Stimulated activated CD4-positive, alpha-beta T cell treated with anti-CD3 and anti-CD28 coated beads, Interleukin-1b, Interleukin-23, amount 100 ng/mL, for 1 hour (primary cell): ENCODE measurements at places on chromosomes 4 and X.
A peak's percentile ranks its signal among the peaks of the same experiment; 100 is the strongest.

DNA sequence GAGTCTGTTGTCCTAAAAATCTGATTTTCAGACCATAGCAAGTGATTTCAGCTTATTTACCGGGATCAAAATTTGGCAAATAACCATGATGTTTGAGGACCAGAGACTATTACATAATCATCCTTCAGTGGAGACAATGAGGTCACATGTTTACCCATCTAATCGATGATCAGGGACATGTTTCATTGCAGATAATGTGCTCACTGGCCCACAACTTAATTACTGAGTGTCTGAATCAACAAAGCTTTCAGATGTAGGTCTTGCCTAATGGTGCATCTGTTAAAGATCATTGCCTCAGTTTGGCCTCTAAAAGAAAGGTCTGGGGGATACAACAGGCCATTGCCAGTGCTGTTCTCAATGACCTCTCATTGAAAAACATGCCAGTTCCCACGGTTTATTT lies 42.8 kb upstream of the KLHL34 start:
- DNase-seq: no peak

DNA sequence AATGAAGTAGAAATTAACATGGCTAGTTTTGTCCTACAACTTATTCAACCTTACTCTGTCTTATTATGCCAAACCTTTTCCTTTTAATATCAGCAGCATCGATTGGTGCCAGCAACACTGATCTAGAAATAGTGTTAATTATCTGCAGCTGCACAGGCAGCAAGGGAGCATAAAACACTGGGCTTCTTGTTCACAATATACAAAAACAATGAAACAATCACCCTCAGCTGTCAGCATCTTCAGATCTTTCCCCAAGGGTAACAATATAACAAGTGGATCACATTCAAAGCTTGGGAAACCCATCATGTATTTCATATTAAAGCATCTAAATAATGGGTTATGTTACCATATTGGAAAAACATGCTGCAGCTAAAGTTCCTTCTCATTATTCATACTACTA lies 238.1 kb downstream of the SPOCK3 start:
- no peak for DNase-seq

- DNase-seq: no peak
Observed at GRCh38 chr4:173264684-173265185, 69.4 kb downstream of the HMGB2 start.

GRCh38 chr4:147760176-147760575 lies 28.3 kb downstream of the ARHGAP10 start:
- DNase-seq: no peak

- DNase-seq: no peak
Observed at GRCh38 chrX:135421932-135422809, at the start of gene SMIM10L2A. Gene SMIM10L2A (plus strand): TSS chrX:135421944. CDS start chrX:135422132, 188 bp downstream.

DNA sequence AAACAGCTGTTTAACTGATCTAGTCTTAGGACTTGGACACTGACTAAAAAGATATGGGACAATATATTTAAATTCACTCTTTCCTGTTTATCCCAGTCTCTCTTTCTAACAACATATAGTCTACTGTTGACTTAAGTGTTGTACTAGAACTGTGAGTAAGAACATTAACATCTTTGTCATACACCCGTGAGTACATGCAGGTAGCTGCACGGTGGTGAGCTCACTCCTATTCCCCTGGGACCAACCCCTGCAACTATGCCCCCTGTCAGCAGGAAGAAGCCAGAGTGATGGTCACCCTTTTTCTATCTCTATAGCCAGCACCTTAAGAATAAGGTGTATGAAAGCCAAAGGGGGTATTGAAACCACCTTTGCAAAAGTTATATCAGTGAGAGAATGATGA lies 17.6 kb downstream of the TBL1X start:
- DNase-seq: no peak

DNA sequence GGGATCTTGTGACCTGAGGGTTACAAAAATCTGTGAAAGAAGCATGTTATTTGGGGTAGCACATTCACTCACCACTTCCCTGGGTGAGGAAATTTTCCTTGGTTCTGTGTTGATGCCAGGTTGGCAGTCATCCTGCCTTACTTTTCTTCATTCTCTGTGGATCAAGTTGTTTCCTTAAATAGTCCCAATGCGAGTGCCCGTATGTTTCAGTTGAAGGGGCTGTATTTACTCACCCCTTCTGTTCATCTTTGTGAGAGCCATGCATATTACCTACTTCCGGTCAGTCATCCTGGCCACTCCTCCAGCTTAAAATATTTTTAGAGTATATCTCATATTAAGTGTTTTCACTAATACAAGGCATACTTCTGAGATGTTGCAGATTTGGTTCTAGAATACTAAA lies 2.6 kb upstream of the UGT2B7 start:
- no peak for DNase-seq

- DNase-seq: no peak
Observed at GRCh38 chr4:6295495-6295894, 25.8 kb downstream of the WFS1 start.

- DNase-seq: no peak
Observed at GRCh38 chrX:7214251-7214650, 66.3 kb upstream of the PUDP start.

- DNase-seq: no peak
Observed at GRCh38 chr4:1503583-1504471, 97.6 kb upstream of the NKX1-1 start.

GRCh38 chr4:149062997-149063396 lies 620.8 kb upstream of the NR3C2 start:
- DNase-seq: no peak

DNA sequence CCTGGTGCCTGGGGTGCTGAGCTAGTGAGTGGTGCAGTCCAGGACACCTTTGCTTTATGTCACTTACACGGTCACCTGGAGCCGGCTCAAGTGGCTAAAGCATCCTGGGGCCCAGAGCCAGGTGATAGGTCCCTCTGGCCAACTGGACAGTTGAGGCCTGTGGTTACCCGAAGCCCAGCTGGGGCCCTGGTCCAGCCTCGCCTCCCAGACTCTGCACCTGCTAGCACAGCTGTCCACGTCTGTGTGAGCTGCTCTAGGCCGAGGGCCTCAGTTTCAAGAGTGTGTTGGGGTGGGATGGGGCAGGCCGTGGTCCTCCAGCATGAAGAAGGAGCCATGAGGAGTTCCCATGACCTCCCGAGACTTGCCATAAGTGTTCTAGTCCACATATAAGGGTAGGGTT lies 7.7 kb upstream of the ADD1 start:
- DNase-seq: no peak

DNA sequence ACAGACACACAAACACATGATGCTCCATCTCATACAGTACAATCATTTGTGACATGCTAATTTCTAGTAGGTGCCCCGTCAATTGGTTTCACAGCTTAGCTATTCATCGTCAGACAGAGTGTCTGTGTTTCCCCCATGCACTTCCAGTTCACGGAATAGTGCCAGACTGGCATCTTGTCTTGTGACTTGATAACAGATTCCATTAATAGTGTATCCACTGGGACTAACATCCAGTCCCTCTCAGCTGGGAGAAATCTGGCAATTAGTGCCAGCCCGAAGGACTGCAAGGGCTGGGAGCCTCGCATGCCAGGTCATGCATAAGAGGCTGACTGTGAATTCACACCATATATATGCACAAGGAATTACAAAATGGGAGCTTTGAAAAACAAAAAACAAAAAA lies 20.2 kb upstream of the GATB start:
- DNase-seq: no peak

GRCh38 chrX:10071451-10072144 lies 85.2 kb upstream of the CLCN4 start:
- DNase-seq: no peak

DNA sequence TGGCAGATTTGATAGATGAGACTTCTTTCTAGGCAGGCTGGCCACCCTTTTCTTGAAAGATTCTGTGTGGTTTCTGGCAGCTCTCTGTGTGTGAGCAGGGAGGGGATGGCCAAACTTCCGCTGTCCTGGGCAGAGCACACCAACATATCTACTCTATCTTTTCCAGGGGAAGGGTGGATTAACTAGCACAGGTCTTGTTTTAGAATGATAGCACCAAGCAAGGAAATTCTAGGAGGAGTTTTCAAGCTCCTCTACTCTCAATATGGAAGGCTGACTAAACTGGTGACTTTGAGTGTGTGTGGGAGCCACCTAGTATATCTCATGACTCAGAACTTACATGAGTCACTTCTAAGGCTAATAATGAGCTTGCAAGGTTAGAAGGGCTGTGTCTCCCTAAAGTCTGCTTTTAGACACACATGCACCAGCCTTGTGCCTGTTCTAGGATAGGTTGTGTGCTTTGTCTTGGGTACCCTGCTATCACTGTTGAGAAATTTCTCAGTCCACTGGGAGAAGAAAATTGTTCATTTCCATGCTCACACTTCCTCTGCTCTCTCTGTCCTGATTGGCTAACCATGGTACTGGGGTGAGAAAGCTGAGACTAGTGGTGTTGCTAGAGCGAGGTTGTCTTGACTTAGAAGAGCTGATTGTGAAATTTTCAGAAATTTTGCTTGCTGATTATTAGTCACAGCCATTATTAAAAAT lies 72.9 kb downstream of the YIPF6 start:
- DNase-seq: no peak

DNA sequence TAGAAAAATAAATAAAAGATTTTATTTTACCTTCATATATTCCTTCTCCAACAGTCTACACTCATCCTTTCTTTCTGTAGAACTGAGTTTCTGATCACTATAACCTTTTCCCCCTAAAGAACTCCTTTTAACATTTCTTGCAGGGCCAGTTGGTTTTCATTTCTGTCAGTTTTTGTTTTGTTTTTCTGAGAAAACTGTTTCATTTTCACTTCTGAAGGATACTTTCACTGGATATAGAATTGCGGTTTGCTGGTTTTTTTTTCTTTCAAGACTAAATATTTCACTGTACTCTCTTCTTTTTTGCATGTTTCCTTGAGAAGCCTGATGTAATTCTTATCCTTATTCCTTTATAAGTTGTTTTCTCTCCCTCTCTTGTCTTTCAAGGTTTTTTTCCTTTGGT lies 90.4 kb upstream of the EOLA2 start:
- DNase-seq: no peak

GRCh38 chr4:26590639-26591038 lies 6.8 kb downstream of the TBC1D19 start:
- no peak for DNase-seq

- no peak for DNase-seq
Observed at GRCh38 chr4:70747874-70748273, 26.1 kb downstream of the RUFY3 start.

- no peak for DNase-seq
Observed at GRCh38 chr4:8148159-8148558, 10.5 kb downstream of the ABLIM2 start.

- DNase-seq: no peak
Observed at GRCh38 chrX:134633832-134634231, 24.4 kb downstream of the PLAC1 start.

- DNase-seq: peak; percentile 2
Observed at GRCh38 chr4:87058356-87059073, 123.7 kb downstream of the AFF1 start.

DNA sequence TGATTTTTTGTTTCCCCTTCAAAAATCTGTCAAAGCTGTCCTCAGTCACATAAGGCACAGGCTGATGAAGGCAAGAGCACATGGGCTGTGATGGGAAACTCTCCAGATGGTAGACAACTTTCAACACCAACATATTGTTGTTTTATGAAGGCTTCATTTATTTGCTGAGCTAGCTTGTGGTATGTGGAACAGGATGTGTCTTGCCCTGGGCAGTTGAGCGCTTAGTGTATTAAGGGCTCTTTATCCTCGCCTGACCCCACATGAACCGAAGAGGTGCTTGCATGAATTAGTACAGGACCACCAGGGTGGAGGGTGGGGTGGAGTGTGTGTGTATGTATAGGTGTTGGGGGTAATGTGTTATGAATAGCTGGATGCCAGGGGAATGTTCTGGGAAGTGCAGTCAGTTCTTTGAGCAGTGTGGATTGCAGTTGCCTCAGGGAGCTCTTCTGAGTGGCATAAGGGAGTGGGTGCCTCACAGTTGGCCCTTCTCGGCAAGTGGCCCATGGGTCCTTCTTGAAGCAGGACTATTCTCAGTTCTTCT lies 103.1 kb downstream of the PHEX start:
- DNase-seq: no peak

DNA sequence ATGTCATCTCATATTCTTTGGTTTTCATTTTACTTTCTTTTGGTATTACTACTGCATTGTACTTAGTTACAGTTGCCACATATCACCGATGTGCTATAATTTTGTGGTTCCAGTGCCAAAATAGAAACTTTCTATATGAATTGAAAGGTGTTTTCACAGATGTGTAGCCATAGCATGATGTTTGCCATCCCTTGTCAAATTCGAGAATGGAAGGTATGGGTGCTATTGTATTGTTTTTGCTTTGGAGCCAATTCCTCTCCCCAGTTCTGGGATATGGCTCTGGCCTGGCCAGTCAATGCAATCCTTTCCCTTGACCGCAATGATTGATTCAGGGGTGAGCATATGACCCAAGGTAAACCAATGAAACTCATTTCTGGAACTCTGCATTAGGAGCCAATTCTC lies 86.2 kb upstream of the RPS6KA3 start:
- DNase-seq: no peak

GRCh38 chrX:17968367-17968766 lies 107.3 kb upstream of the RAI2 start:
- no peak for DNase-seq
